ENCODE measurements at places on chromosomes 13 and 19.

DNA sequence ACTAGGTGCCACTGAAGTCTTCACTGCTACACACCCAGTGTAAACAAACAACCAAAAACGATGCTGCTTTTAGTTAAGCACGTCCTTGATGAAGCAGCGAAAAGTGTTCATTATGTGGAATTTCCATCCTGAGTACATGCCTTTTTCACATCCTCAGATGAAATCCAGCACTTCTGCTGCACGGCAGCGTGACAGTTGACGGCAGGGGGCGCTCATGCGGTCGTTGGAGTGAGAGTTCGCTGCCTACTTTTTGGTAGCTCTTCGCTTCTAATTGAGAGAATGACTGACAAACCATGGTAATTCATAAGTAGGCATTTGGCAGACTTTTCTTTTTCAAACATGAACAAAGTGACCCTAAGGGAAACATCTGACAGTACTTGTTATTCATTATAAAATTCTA lies 1124.9 kb downstream of the EFNB2 start:
- peak; percentile 74 for DNase-seq

DNA sequence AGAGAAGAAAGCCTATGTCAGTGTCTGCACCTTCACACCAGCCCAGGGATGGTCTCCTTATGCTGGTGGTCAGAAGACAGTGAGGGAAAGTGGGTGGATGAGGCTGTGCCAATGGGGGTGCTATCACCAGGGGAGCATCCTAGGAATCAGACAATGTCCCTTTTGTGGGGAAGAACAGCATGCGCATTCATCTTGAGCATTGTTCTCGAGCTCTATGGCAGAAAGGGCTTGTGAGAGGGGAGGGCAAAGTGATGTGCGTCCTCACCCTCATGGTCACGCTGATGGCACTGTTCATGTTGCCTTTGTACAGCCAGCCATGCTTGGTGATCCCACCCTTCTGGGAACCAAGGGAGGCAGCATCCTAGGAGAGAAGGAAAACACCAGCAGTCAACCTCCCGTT lies 56.1 kb downstream of the DOCK9 start:
- no peak for DNase-seq

GRCh38 chr13:99477493-99477892 lies 23.8 kb upstream of the TM9SF2 start:
- DNase-seq, result no peak

DNA sequence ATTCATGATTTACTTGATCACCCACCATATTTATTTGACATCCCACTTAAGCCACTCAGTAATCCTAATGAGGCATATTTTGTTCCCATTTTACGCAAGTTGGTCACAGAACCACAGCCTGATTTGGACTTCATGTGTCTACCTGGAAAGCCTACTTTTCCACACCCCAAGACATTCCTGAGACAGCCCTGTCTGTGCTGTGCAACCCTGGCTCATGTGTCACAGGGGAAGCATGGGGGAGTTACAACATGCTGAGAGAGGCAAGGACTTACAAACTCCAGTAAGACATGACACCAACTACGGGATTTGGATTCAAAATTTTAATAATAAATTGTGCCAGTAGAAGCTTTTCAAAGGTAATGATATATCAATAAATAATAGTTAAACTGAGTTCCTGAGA lies 70.2 kb upstream of the XPO4 start:
- DNase-seq, result no peak

DNA sequence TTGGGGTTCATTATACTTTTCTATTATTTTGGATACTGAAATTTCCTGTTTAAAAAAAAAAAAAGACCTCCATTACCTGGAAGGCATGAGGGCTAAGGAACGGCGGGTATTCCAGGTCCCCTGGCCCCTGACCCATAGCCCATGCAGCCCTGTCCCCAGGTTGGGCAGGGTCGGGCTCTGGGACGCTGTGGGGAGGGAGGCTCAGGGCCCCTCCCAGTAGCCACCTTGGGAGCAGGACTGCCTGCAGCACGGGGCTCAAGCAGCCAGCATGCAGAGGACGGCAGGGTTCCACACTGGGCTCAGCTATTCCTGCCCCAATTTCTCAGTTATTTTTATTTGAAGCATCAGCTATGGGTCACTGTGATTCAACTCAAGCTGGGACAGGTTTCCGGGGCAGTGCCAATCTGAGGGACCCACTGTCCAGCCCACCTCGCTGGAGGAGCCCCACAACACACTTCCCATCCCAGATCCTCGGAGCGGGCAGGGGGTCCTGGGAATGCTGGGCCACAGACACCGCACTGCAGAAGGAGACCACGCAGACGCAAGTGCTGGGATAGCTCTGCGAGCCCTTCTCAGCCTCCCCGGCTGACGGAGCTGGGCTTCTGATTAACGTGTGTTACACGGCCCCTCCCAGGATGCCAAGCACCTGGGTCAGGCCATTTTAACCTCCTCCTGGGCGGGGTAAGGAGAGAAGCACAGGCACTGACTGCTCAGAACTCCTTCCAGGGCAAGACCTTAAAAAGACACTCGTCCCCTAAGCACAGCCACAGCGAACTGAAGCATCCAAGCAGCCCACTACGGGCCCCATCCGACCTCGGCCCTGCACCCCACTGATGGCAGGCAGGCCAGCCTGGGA lies 60.1 kb downstream of the PEPD start:
- DNase-seq, result no peak

DNA sequence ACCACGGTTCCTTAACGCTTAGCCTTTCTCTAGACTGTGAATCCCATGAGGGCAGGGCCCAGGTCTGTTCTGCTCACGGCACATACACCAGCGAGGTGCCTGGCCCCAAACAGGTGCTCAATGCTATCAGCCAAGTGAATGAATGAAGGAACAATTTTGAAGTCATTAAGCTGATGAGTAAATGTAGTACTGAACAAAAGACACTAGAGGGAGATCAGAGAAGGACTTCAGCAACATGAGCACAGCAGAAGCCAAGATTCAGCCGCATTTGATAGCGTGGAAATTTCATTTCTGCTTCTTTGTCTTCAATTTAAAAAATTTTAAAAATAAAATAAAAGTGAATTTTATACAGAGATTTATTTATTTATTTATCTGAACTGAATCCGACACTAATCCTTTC lies 20.1 kb upstream of the MYO16 start:
- DNase-seq, result no peak

- DNase-seq, result no peak
Measured at GRCh38 chr13:73880365-73880764, 253.8 kb downstream of the KLF12 start.

DNA sequence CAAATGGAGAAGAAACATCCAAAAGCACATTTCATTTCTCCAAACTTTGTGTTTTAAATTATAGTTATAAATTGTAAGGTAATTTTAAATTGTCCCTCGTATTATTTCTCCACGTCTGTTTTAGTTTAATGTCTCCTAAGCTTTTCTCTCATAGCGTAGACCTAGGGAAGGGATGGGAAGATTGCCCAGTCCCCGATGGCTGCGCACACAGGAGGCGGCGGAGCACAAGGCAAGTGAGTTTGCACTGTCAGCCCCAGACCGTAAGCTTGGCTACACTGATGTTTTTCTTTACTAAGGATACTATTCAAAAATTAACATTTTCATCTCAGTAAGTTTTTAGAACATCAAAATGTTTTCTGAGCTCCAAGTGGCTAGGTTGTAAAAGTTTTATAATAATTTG lies 72.3 kb downstream of the GPR12 start:
- DNase-seq, result no peak

- no peak for DNase-seq
Measured at GRCh38 chr19:44823373-44823698, 14.4 kb downstream of the BCAM start.

DNA sequence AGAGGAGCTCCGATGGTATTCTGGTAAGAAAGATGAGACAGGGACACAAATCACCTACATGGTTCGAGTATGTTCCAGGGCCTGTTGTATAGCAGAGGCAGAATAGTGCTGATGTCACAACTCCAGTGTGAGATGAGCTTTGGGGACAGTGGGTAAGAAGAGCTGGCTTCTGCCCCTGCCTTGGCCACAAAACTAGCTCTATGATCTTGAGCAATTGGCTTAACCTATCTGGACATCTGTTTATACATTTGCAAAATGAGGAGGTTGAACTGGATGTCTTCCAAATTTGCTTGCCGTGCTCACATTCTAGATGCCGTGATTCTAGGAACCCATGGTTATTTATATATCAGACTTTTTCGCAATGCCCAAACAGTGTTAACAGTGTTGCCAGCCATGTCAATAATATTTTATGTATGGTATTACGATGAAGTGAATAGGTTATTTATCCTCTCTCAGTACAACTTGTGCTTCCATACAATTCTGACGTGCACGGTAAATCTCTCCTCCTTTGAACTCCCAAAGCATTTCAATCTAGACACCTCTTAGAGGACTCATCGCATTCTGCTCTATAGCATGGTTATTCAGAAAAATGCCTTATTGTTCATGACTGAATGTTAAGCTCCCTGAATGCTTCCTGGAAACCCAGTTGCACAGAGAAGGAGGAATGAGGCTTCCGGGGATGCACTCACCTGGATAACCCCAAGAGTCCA lies 316.0 kb downstream of the FOXO1 start:
- DNase-seq, result no peak

- peak; percentile 41 for DNase-seq
Measured at GRCh38 chr19:48739404-48740163, 826 bp downstream of the RASIP1 start.

DNA sequence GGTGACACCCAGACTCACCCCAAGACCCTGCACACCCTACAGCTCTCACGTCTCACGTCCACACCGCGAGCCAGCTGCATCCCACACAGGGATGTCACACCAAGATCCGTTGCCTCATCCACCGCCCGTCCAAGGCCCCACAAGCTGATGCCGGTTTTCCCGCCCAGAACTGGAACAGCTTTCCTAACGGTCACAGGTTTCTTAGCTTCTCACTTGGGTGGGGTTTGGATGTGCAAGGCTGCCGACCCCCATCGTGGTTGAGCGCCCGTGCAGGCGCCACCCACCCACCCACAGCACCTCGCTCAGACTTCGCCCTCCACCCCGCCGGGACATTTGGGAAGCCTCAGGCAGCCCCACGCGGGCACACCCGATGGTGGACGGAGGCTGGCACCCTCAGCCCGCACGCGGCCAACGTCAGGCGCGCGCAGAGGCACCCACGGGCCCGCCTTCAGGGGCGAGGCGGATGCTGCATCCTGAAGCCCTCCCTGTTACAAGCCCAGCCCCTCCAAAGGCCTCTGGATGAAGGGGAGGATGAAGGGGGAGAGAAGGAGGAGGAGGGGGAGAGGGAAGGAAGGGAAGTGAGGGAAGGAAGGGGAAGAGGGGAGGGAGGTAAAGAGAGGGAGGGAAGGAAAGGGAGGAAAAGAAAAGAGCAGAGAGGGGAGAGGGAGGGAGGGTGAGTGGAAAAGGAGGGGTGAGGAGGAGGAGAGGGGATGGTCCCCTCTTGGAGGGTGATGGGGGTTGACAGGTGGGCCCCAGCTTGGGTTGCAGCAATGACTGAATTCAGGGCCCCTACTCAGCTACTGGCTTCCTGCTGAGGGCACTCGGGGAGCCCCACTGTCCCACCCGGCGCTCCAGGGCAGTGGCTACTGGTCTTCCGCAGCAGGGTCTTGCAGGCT lies 12.8 kb downstream of the ONECUT3 start:
- no peak for DNase-seq

DNA sequence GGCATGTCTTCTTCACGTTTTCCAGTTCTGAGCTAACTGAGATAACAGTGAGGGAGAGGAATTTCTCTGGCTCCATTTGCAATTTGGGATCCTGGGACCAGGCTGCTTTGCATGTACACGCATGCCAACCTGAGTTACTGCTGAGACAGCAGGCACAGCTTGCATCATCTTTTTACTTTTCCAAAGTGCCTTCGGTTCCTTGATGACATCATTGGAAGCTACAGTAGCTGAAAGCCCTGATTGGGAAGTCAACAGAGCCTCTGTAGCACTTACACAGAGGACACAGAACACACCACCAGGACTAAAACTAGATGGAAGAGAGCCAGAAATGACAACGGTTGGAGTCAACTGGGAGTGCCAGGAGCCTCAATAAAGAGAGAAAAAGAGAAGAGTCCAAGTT lies 399.1 kb upstream of the GPC6 start:
- DNase-seq, result no peak

DNA sequence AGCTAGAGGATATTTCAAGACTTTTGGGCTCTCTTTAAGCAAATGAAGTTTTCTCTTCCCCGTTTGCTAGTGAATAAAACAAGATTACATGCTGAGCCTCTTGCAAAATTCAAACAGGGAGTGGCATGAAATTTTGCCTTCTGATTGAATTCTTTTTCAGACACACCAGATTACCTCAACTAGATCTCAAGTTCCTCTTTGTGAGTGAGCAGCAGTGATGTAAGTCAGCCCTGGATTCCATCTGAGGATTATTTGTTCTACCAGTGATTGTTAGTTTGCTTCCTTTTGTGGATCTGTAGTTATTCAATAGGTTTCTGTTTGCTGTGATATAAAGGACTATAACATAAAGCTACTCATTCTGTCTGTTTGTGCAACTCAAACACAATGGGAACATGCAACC lies 407.7 kb downstream of the LMO7 start:
- DNase-seq, result no peak

DNA sequence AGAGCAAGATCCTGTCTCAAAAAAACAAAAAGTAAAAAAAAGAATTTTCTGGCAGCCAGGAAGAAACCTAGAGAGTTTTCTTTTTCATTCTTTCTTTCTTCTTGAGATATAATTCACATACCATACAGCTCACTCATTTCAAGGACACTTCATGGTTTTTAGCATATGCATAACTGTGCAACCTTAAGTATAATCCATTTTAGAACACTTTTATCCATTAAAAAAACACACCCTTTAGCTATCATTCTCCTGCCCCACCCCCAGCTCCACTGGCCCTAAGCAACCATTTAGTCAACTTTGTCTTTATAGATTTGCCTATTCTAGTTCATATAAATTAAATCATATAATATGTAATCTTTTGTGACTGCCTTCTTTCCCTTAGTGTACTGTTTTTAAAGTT lies 8.1 kb upstream of the IPO5 start:
- DNase-seq, result no peak

DNA sequence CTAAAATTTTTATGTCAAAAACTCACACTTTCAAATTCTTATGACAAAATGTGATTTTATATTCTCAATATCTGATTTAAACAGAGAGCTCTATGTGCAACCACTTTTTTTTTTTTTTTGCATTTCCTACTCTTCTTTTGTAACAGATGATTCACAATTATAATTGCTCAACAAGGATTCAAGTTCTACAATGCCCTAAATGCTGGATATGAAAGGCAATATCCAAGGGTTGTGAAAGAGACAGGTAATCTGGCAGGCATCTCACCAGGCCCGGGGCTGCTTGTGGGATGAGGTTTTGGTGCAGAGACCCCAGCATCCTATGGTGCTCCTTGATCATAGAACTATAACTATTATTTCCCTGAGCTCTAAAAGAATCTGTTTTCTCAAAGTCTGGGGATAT lies 363.6 kb upstream of the NBEA start:
- no peak for DNase-seq

Data from left ventricle myocardium superior (tissue), 1 donor.